ENCODE measurements at places on chromosomes 7 and 10. TPM values are rescaled to one million over a fixed set of nuclear protein-coding genes. Genes with fewer than 3 reads are reported as not detected.

- no peak for DNase-seq
Observed at GRCh38 chr10:101032637-101033224, 1.7 kb downstream of the SFXN3 start.

DNA sequence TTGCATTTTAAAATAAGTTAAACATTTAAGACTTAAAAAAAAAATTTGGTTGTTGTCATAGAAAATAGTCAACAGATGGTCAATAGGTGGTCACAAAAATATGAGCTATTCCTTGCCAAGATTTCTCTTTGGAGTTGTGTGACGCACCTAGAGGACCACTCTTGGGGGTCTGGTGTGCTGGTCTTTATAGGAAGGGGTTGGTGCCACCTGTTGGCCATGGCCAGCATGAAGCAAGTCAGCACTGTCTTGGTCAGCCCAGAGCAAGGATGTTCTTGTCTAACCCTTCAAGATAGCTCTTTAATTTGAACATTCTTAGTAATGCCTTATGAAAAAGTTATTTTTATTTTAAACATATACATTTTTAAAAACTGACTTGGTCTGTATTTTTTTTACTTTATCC lies 267.9 kb upstream of the CNTNAP2 start:
- no peak for DNase-seq

GRCh38 chr7:93475811-93476210 lies 98.7 kb downstream of the CALCR start:
- no peak for DNase-seq

DNA sequence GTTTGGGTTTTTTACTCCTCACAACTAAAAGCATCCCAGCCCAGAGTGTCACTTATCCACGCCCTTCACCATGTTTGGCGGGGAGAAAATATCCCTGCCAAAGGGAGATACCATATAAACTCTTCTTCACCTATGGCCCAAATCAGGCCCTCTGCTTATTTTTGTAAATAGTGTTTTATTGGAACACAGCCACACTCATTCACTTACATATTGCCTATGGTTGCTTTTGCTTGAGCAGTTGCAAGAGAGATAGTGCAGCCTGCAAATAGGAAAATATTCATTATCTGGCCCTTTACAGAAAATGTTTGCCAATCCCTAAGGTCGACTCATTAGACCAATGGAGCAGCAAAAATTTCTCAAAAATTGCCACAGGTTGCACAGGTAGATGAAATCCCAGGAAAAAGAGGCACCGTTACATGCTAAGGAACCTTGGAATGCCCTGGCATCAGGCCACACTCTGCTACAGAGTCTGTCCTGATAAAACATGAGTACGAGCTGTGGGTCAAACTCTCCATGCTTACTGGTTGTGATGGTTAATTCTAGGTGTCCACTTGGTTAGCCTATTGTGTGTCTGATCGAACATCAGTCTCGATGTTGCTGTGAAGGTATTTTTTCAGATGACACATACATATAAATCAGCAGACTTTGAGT lies 7.9 kb upstream of the RASSF4 start:
- DNase-seq, result no peak

DNA sequence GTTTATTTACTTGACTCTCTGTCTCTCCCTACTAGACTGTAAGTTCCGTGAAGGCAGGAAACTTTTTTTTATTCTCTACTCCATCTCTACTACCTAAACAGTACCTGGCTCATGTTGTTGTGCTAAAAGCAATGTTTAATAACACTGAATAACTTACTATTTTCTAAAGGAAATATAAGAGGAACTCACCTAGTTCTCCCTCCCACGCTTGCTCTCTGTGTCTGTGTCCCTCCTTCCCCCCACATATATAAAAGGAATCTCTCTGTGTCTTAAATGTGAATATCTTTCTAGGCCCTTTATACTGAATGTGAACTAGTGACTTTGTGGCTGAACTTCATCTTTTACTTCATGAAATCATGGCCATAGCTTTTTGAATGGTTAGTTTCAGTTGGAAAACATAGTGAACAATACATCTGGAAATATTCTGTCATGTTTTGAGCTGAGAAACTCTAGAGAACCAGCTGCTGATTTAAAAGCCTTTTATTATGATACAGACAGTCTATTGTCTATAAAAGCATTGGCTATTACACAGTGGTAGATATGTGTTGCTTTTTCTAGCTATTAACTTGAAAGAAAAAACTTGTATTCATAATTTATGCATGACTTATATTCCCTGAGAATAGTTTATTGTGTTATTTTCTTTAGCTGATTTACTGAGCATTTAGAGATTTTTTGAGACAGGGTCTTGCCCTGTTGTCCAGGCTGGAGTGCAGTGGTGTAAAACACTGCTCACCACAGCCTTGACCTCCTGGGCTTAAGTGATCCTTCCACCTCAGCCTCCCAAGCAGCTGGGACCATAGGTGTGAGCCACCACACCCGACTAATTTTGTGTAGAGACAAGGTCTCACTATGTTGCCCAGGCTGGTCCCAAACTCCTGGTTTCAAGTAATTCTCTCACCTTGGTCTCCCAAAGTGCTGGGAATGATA lies 42.5 kb downstream of the VCL start:
- DNase-seq, result no peak

The MMD2 gene
- total RNA-seq, result 10.1 TPM

The NUTM2B gene
- total RNA-seq, result 1.4 TPM

The ATOH7 gene
- total RNA-seq, result not detected

The CPA2 gene
- not detected for total RNA-seq

The CRYGN gene
- 1.4 TPM for total RNA-seq

DNA sequence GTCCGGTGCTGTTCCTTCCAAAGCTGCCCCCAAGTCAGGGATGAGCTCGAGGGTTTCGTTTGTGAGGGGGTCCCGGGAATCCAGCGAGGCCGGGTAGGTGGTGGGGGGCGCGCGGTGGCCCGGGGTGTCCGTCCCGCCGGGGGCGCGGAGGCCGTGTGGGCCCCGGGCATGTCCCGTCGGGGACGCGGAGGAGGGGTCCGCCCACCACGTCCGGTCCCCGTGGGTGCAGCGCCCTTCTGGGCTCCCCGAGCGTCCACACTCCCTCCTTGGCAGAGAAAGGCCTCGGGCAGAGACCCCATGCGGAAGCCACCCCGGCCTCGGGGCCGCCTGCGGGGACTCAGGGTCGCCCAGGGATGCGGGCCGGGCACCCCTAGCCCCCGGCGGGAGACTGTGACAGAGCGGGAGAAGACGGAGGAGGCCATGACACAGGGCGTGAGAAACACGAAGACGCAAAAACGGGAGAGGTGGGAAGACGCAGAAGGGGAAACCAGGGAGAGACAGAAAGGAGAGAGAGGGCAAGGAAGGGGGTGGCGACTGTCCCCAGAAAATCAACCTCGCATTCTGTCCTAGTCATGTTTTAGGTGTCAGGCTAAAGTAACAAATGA lies 640 bp upstream of the ZNF425 start:
- peak; percentile 46 for DNase-seq

The TMEM130 gene
- 14.1 TPM for total RNA-seq

The CALY gene
- 24.9 TPM for total RNA-seq

DNA sequence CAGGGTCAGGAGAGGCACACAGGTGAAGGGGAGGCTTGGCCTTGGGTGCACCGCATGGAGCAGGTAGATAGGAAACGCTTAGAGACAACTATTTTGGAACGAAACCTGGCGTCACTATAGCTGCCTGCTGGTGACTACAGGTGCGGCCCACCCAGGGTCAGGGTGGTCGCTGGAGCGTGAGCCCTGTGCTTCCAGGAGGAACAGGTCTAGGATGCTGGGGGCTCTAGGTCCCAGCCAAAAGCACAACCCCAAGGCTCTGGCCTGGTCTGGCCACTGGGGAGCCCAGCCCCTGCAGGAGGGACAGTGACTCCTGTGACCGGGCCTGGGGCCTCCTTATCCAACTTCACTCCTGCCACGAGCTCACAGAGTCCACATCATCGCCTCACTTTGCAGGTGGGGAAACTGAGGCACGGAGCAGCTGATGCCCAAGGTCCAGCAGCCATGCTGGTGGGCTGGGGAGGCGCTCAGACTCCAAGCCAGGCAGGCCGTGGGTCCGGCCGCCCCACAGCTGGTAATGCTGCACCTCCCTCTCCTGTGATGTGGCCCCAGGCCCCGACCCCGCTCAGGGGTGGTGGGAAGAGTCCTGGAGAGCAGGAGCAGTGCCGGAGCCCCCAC lies 9.0 kb downstream of the LFNG start:
- DNase-seq, result no peak

The OR2A7 gene
- 1.5 TPM for total RNA-seq

GRCh38 chr7:11742496-11742895 lies 89.5 kb downstream of the THSD7A start:
- peak; percentile 55 for DNase-seq

The HIPK2 gene
- 54.1 TPM for total RNA-seq

- no peak for DNase-seq
Observed at GRCh38 chr10:74525885-74526284, 300.5 kb upstream of the KAT6B start.

The RSPH10B2 gene
- 1.4 TPM for total RNA-seq

DNA sequence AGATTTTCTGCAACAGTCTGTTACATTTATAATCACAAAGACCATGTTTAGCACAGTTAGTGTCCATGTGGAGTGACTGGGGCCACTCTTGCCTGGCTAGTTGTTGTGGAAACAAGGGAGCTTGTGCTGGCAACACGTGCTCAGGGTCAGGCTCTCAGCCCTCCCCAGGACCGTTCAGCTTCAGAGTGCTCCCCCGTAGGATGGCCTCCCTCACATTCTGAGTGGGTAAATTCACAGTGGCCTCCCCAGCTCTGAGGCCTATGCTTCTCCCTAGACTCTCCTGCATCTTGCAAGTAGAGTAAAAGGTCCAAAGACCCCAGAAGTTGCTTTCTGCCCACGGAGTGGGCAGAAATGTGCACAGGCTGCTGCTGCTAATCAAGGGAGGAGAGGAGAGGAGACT lies 122.3 kb downstream of the ADCY1 start:
- DNase-seq, result no peak

The SCIN gene
- total RNA-seq, result 9.0 TPM

The NRG3 gene
- total RNA-seq, result 24.5 TPM

DNA sequence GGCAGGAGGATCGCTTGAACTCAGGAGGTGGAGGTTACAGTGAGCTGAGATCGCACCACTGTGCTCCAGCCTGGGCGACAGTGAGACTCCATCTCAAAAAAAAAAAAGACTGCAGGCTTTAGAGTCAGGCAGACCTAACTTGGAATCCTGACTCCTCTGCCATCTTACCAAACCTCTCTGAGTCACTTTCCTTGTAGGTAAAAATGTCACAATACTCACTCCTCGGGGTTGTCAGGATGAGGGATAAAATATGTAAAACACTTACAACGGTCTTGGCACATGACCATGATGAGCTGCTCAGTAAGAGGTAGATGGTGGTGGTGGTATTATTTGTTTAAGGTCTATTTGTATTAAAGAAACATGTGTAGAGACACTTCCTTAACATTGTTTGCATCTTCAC lies 154.1 kb upstream of the PDE1C start:
- DNase-seq, result no peak

GRCh38 chr7:17043012-17043877 lies 161.5 kb upstream of the AGR3 start:
- DNase-seq, result no peak

- DNase-seq, result no peak
Observed at GRCh38 chr10:31774928-31775650, 153.5 kb downstream of the ARHGAP12 start.

Data from spinal cord (tissue), 10 donors.